SK-MEL-5 (cell line): ENCODE measurements at places on chromosomes 4 and X. TPM values are rescaled to one million over a fixed set of nuclear protein-coding genes. Genes with fewer than 3 reads are reported as not detected.

PCSK1N gene
- total RNA-seq: 29.5 and 35.2 TPM in 2 replicates

PPBP gene
- not detected in 2 replicates for total RNA-seq

MAGED4B gene
- 13.0 and 32.1 TPM in 2 replicates for total RNA-seq

SPATA4 gene
- total RNA-seq: not detected in 2 replicates

BEX1 gene
- total RNA-seq: 5.4 and 7.2 TPM in 2 replicates

MAGIX gene
- 1.4 and 2.6 TPM in 2 replicates for total RNA-seq

POLR2B gene
- total RNA-seq: 134 and 162 TPM in 2 replicates

SMARCAD1 gene
- 40.7 TPM in 2 replicates for total RNA-seq

DNA sequence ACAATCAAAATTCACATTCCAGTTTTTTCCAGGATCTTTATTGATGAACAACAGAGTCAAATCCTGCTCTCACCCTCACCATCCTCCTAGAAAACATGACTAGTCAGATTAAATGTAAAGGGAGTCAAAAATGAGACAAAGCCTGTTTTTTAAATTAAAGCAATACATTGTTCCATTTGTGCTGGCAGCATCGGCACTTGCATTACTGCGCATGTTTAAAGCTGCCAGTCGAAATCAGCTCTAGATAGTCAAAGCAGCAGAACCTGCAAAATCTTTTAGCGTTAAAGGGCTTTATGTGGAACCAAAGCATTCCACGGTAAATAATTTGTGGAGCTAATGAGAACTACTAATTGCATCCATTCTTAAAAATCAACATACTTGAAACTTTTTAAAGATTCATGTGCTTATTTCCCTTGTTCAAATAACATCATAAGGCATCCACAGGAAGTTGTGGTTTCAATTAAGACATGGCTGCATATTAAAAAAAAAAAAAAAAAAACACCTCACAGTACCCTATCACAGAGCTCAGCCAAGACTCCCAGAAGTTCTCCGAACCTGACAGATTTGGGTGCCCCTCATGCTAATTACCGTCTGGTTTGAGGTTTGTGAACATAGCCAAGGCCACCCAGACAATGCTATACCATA lies 82.2 kb downstream of the SH3KBP1 start:
- DNase-seq: no peak

GRCh38 chr4:169583563-169583962 lies 28.8 kb downstream of the NEK1 start:
- peak; percentile 85 for DNase-seq

DNA sequence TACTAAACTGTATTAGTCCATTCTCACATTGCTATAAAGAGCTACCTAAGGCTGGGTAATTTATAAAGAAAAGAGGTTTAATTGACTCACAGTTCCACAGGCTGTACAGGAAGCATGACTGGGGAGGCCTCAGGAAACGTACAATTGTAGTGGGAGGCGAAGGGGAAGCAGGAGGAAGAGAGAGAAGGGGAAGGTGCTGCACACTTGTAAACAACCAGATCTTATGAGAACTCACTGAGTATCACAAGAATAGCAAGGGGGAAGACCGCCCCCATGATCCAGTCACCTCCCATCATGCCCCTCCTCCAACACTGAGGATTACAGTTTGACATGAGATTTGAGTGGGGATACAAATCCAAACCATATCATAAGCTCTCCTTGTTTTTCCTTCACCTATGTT lies 40.9 kb downstream of the RPA4 start:
- no peak for DNase-seq

DNA sequence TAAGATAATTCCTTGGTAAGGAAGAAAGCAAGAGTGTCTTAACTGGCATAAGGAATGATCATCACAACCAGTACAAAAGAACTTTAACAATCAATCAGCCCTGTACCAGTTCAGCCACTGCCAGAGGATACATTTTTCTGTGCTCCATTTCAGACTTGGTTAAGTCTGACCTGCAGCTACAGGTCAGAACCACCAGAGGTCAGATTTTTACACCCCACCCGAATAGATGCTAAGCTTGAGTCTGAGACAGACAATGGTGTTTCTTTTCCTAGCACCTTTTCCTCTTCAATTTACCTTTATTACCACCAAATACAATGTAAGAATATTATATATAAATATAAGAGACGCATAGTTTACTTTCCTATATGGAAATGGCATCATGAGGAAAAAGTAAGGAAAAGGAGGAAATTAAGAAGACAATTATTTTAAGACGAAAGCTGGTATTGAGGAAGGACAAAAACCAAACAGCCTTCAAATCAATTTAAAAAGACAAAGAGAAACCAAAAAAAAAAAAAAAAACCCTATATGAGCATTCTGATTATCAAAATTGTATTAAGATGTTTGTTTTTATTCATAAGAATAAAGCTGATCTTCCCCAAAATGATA lies 215.3 kb upstream of the TTC29 start:
- DNase-seq: peak; percentile 57

DNA sequence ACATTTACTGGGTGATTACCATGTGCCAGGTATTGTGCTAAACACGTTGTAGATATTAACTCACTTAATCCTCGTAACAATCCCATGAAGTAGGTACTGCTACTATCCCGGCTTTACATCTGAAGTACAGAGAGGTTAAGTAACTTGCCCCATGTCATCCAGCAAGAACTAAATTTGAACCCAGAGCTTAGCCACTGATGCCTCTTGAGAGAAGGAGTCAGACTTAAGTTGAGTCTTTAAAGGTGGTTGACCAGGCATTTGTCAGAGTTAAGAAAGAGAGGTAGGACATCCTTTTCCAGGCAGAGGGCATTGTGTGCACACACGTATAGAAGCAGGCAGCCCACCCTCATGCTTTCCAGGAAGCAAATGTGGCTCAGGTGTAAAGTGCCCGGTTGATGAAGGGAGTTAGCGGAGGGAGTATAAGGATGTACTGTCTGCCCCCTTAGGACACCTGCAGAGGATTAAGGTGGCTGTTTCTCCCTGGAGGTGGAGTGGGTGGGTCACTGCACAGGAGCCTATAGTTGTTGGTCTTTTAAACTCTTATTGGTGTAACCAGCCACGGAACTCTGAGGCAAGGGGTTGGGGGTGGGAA lies 335 bp upstream of the CD38 start:
- no peak for DNase-seq

- no peak for DNase-seq
These were observed 15.5 kb upstream of the RBBP7 start for GRCh38 chrX:16885628-16886027.

GRCh38 chr4:85005865-85006377 lies 39.4 kb upstream of the WDFY3 start:
- DNase-seq: peak; percentile 58

GRCh38 chrX:46912098-46912602 lies at the start of gene JADE3:
JADE3 (plus strand) TSS chrX:46912421; CDS start chrX:46984895, 72,474 bp downstream.
- peak; percentile 74 for DNase-seq

- no peak for DNase-seq
These were observed 91.4 kb downstream of the BCOR start for GRCh38 chrX:40006106-40007017.

DNA sequence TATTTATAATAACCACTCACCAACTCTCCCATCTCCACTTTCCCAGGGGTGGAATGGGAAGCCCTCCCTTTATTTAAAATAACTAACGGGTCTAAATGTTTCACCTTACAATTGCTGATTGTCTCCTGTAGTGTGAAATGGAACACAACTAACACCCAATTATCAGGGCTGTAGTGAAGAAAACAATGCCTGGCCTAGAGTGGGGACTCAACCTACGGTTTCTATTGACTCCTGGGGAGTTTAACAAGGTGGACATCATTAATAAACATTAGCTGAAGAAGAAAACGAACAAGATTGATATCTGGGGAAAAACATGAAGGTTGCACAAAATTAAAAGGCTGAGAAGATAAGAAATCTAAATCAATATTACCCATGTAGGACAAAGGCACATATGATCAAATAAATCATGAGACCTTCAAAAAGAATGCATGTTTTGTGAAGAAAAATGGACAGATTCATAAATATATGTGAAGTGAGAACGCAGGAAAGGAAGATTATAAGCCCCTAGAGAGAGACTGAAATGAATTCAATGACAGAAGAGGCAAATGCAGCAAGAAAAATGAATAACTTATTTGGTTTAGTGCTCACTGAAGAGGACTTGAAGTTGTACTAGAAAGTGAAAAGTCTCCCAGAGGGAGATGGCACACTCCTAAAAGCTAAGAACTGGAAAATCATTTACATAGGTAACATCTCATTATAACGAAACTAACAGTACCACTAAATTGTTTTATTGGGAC lies 593.0 kb upstream of the AADAT start:
- peak; percentile 4 for DNase-seq

- DNase-seq: peak; percentile 25
These were observed 8.1 kb downstream of the CRMP1 start for GRCh38 chr4:5884796-5885195.

- peak; percentile 68 for DNase-seq
These were observed 128.5 kb downstream of the LARP7 start for GRCh38 chr4:112765317-112765974.

GRCh38 chr4:77595364-77595973 lies 10.2 kb upstream of the CXCL13 start:
- DNase-seq: no peak

GRCh38 chr4:186852073-186852420 lies 128.4 kb upstream of the FAT1 start:
- no peak for DNase-seq

DNA sequence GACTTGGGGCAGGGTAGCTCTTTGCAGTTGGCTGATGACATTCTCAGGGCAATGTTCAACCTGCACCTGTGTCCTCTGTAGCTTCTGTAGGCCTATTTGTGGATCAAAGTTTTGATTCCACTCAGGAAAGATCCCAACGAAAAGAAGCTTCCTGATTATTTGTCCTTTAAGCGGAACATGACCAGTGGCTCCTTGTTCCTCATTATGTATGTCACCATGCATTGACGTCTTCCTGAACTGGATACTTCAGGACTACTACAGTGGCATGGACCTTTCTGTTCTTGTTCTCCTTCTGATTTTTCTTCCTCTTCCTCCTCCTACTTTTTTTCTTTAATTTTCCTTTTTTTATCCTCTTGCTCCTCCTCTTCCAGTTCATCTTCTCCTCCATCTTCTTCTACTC lies 62.4 kb downstream of the NBDY start:
- DNase-seq: no peak

DNA sequence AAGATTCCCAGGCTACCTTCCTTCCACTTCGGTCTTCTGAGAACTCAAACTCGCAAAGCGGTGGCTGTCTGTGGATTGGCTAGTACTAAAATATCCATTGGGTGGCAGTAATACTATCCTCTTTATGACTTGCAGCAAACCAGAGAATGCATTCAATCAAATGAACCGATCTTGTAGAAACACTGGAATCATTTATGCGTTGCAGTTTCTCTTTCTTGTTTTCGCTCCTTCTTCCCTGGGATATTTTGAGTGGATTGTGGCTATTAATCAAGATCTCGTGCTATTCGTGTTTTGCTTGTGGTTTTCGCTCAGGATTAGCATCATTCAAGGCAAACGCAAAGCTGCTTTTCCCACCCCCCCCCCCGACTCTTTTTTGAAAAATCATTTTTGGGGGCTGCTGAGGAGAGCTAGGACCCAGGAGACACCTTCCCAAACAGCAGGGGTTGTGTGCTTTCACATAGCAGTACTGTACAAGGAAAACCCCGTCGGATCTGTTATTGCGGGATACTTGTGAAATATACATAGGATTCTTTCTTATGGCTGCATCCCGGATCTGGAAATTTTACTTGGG lies at the start of gene IL1RAPL1:
IL1RAPL1 (plus strand) TSS at position 466 of the 571 bp plus-strand sequence.
- peak; percentile 51 for DNase-seq
